SJSA1 (cell line): ENCODE measurements at places on chromosomes 7 and 10. TPM values are rescaled to one million over a fixed set of nuclear protein-coding genes. Genes with fewer than 3 reads are reported as not detected.

DNA sequence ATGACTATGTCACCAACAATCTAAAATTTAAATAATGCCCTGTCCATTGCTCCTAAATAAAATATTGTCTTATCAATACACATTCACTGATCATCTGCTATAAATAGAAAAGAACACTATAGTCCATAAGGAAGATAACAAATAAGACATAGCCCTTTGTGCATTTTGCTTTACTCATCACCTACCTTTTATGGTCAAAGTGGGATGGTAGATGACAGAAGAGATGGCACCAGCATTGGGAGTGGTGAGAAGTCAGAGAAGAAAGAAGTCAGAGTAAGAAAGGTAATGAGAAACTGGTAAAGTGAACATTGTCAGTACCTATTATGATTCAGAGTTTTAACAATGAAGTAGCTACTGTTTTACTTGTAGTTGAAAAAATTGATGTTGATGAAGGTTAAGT, 31.1 kb downstream of the SEMA3E start:
- H3K27me3 ChIP-seq = 0 out of 2 replicates have a peak, but pooled peaks cover 3% of the 10 kb centered on the region
- H3K36me3 ChIP-seq = no peaks in the 10 kb centered on the region
- no peak overlapping the region for H3K4me3 ChIP-seq
- DNase-seq = no peak

DNA sequence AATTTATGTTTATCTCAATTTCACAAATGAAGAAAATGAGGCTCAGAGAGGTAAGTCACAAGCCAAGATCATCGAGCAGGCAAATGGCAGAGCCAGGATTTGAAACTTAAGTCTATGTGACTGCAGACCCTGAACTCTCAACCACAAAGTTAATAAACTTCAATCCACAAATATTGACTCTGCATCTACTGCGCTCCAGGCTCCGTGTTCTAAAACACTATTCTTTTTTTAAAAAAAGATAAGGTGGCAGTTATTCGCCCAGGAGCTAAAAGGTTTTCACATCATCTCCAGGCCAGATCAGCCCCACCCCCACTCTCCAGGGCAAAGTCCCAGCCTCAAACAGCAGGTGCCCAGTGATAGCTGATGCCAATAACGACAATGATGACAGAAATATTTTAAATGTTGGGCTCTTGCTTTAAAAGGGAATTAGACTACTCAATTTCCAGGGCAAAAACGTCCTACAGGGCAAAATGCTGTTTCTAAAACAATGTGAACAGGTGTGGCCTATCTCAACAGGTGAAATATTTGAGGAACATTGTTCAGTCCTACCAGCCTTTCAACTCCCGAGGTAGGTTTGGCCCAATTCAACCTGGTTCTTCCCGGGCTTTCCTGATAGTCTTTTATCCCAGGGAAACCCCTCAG, 85.2 kb downstream of the SORBS1 start:
- H3K4me1 ChIP-seq = no peaks in the 10 kb centered on the region
- no peak for DNase-seq
- H3K27ac ChIP-seq = no peak overlapping the region
- no peaks in the 10 kb centered on the region for H3K27me3 ChIP-seq

DNA sequence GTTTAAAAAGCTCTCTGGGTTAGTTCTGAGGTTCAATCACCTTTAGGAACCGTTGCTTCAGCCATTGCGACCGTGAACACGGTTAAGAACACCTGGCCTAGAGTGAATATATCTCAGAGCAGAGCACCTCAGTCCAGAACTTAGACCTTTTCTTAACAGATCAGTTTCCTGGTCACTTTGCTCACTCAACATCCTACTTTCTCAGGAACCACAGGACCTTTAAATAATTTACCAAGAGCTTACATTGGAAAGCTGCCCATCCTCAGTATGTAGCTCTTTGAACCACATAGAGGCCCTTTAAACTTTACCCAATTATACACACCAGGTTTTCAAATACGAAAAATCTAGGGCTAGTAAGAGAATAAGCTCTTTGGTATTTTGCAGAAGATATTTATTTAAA, 153.2 kb downstream of the NRBF2 start:
- no peaks in the 10 kb centered on the region for H3K36me3 ChIP-seq
- H3K4me1 ChIP-seq = no peaks in the 10 kb centered on the region
- no peak for DNase-seq
- no peak overlapping the region for H3K27ac ChIP-seq

DNA sequence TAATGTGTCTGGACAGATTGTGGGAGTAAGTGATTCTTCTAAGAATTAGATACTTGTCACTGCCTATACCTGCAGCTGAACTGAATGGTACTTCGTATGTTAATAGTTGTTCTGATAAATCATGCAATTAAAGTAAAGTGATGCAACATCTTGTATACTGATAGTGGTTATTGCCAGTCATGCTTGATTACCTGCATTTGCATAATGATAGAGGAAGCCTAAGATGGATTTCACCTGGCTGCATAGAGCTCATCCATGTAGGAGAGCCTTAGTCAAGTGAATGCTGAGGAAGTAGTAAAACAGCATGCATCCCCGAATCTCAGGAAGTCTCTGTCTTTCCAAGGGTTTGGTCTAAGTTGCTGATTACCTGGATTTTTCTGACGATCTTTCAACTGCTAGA, 64.2 kb upstream of the CAPZA2 start:
- H3K4me3 ChIP-seq = no peak overlapping the region
- H3K36me3 ChIP-seq = no peaks in the 10 kb centered on the region
- no peak overlapping the region for H3K27ac ChIP-seq
- H3K27me3 ChIP-seq = no peaks in the 10 kb centered on the region
- no peak for DNase-seq

DNA sequence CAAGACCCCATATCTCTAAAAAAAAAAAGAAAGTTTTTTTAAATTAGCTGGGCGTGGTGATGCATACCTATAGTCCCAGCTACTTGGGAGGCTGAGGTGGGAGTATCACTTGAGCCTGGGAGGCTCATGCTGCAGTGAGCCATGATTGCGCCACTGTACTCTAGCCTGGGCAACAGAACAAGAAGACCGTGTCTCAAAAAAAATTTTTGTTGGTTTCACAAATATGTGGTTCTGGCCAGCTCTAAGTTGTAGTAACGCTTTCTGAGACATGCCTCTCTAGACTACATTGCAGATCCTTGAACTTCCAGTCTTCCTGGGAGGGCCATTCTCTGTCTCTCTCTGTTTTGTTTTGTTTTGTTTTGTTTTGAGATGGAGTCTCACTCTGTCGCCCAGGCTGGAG, 24.6 kb upstream of the RHBDD2 start:
- H3K27ac ChIP-seq = no peak overlapping the region
- H3K4me1 ChIP-seq = peaks cover 4% of the 10 kb centered on the region; the same call in 1 of the 2 replicates
- DNase-seq = no peak
- no peaks in the 10 kb centered on the region for H3K36me3 ChIP-seq

- peaks cover 57% of the 10 kb centered on the region for H3K36me3 ChIP-seq
- no peak for DNase-seq
- H3K4me3 ChIP-seq = no peak overlapping the region
- no peak overlapping the region for H3K27ac ChIP-seq
These were observed 2.5 kb downstream of the LRCH4 start for GRCh38 chr7:100583132-100584053.

DNA sequence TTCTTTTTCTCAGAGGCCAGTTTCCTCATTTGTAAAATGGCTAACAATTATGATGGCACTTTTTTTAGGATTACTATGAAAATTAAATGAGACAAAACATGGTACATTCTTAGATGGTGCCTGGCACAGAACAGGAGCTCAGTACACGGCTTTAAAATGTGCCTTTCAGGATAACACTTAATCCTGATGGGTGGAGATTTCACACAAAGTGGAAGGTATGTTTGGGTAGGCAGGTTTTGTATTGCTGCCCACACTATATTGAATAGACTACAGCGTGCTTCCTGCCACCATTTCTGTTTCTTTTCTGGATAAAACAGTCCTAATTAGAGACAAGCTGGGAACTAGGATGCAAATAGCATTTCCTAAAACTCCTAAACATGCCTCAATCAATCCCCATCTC, 22.0 kb upstream of the IMPDH1 start:
- H3K27ac ChIP-seq = no peak overlapping the region
- H3K4me3 ChIP-seq = no peak overlapping the region
- H3K27me3 ChIP-seq = no peaks in the 10 kb centered on the region
- no peaks in the 10 kb centered on the region for H3K36me3 ChIP-seq
- no peak for DNase-seq

DNA sequence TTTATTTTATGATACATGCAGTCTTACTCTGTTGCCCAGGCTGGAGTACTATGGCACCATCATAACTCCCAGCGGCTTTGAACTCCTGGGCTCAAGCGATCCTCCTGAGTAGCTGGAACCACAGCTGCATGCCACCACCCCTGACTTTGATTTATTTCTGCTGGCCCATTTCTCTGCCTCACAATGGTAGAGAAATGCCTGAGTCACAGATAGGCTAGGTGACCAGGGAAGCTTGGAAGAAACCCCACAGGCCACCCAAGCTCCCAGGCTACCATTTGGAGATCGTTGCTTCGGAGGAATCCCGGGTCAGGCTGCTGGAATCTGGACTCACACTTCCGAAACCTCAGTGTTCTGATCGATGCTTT, 17.4 kb upstream of the BAIAP2L1 start:
- peaks cover 28% of the 10 kb centered on the region for H3K4me1 ChIP-seq
- no peak overlapping the region for H3K4me3 ChIP-seq
- H3K27ac ChIP-seq = peak overlapping the region; percentile 85
- H3K36me3 ChIP-seq = no peaks in the 10 kb centered on the region

- no peak for DNase-seq
- no peaks in the 10 kb centered on the region for H3K27me3 ChIP-seq
- H3K4me1 ChIP-seq = no peaks in the 10 kb centered on the region
- no peak overlapping the region for H3K27ac ChIP-seq
- H3K4me3 ChIP-seq = no peak overlapping the region
These were observed 84.6 kb upstream of the NAMPT start for GRCh38 chr7:106369352-106369751.

GRCh38 chr10:27433976-27434375, 70.1 kb upstream of the RAB18 start:
- H3K4me1 ChIP-seq = no peaks in the 10 kb centered on the region
- H3K27me3 ChIP-seq = no peaks in the 10 kb centered on the region; the same call in none of the 2 replicates
- DNase-seq = no peak
- H3K4me3 ChIP-seq = no peak overlapping the region
- no peaks in the 10 kb centered on the region for H3K36me3 ChIP-seq

GRCh38 chr10:118669020-118669791, 73.8 kb upstream of the PRLHR start:
- no peaks in the 10 kb centered on the region for H3K36me3 ChIP-seq
- no peak overlapping the region for H3K27ac ChIP-seq
- no peak overlapping the region for H3K4me3 ChIP-seq
- H3K27me3 ChIP-seq = no peaks in the 10 kb centered on the region

GRCh38 chr7:101126651-101127459, at the start of gene SERPINE1:
SERPINE1 (plus strand) TSS chr7:101127104; CDS start chr7:101128394, 1,290 bp downstream.
- H3K36me3 ChIP-seq = peaks cover 16% of the 10 kb centered on the region
- H3K27me3 ChIP-seq = no peaks in the 10 kb centered on the region
- DNase-seq = peak; percentile 88
- peak within 1 kb of the TSS; percentile 99 for H3K27ac ChIP-seq

- H3K4me3 ChIP-seq = no peak overlapping the region
- H3K36me3 ChIP-seq = no peaks in the 10 kb centered on the region
- no peak overlapping the region for H3K27ac ChIP-seq
- no peaks in the 10 kb centered on the region for H3K4me1 ChIP-seq
These were observed 95.8 kb upstream of the CACUL1 start for GRCh38 chr10:118850418-118851061.

GRCh38 chr7:31440511-31440910, 73.4 kb upstream of the ITPRID1 start:
- no peak overlapping the region for H3K4me3 ChIP-seq
- no peaks in the 10 kb centered on the region for H3K4me1 ChIP-seq
- H3K27ac ChIP-seq = no peak overlapping the region
- H3K36me3 ChIP-seq = no peaks in the 10 kb centered on the region
- DNase-seq = no peak

GRCh38 chr10:86301971-86302370, 64.6 kb downstream of the GRID1 start:
- no peaks in the 10 kb centered on the region for H3K36me3 ChIP-seq
- no peak for DNase-seq
- no peak overlapping the region for H3K27ac ChIP-seq
- H3K4me1 ChIP-seq = no peaks in the 10 kb centered on the region

DNA sequence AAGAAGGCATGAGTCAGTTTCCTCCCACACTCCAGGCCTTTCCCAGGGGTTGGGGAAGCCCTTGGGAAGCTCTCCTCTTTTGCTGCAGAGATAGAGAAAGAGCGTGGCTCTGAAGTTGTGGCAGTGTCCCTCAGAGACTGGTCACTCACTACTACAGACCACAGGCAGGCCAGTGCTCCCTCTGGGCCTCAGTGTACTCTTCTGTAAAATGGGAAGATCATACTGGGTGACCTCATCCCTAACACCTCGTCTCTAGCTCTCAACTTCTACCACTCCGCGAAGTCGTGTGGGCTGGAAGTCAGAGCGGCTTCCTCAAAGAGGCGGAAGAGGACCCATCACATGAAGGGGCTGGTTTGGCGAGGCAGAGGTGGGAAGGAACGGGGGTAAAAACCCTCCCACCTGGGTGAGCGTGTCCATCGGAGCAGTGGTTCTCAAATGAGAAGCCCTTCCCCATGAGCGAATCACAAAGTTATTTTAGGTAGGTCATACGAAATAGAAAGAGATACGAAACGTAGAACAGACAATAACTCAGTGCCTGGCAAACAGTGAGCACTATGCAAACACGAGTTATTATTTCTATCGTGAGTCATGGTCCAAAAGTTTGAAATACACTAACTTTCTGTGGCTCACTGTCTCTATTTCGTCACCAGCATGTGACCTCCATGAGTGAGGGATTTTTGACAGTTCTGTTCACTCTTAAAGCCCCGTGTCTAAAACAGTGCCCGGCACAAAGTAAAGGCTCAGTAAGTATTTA, 32.7 kb downstream of the PRKAG2 start:
- H3K4me1 ChIP-seq = peaks cover 15% of the 10 kb centered on the region
- H3K27ac ChIP-seq = peak overlapping the region; percentile 52
- H3K4me3 ChIP-seq = no peak overlapping the region
- DNase-seq = peak; percentile 72
- H3K27me3 ChIP-seq = no peaks in the 10 kb centered on the region
- H3K36me3 ChIP-seq = no peaks in the 10 kb centered on the region

DNA sequence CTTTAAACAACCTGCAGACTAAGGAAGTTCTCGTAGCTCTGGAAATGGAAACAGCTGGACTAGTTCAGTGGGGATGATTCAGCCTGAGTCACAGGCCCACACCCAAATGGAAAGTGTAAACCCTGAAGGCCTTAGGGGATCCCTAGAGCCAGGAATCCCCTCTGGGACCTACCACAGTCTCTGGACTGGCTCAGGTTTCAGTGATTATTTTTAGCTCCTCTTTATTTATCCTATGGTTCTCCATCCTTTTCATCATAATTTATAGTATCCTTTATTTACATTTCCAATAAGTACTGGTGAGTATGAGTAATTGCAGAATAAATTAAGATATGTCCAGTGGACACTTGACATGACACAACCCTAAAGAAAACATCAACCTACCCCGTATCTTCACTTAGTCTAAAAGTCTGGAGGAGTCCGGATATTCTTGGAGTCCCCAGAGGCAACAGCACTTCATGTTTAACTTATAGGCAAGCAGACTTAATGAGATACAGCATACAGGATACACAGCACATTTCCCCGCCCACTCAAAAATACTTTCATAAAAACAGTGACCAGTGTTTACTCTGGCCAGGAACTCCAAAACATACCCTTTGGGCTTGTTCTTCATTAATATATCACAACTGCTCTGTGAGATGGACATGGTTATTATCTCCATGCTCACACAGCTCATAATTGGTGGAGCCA, 28.4 kb upstream of the SEMA3E start:
- H3K36me3 ChIP-seq = no peaks in the 10 kb centered on the region
- H3K27me3 ChIP-seq = no peaks in the 10 kb centered on the region; the same call in 1 of the 2 replicates
- peak; percentile 88 for DNase-seq

Gene KCND2
- total RNA-seq = not detected in 2 replicates

Gene DEPP1
- 4.9 and 6.8 TPM in 2 replicates for total RNA-seq

Gene TMEM196
- total RNA-seq = not detected in 2 replicates

Gene EFCAB10
- total RNA-seq = not detected in 2 replicates

Gene MTERF1
- 9.9 and 14.7 TPM in 2 replicates for total RNA-seq

Gene SYNPO2L
- not detected in 2 replicates for total RNA-seq
